ENCODE measurements at places on chromosomes 4 and X.
A peak's percentile ranks its signal among the peaks of the same experiment; 100 is the strongest.

GRCh38 chr4:161894493-161895167 is 269.2 kb downstream of the FSTL5 start:
- no peak for DNase-seq

DNA sequence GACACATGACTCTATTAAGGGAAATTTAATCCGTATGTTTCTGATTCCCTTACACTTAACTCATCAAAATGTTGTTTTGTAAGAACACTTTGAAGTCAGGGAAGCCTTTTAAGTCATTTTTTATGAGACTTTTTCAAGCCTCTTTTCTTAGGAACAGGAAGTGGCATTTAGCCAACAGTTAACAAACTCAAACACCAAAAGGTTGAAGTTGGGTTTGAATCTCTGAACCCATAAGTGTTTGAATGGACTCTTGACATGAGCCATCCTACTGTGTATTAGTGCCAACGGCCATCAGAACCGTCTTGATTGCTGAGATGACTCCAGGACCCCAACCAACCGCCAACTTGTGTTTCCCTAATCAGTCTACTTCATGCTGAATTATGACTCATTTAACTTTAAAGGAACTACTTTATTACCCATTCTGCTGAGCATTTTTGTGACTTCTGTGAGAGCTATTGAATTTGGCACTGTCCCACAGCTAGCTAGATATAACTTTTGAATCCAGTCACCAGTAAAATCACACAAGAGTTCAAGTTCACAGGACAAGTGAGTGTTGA is 209.1 kb upstream of the FAT1 start:
- peak; percentile 35 for DNase-seq

DNA sequence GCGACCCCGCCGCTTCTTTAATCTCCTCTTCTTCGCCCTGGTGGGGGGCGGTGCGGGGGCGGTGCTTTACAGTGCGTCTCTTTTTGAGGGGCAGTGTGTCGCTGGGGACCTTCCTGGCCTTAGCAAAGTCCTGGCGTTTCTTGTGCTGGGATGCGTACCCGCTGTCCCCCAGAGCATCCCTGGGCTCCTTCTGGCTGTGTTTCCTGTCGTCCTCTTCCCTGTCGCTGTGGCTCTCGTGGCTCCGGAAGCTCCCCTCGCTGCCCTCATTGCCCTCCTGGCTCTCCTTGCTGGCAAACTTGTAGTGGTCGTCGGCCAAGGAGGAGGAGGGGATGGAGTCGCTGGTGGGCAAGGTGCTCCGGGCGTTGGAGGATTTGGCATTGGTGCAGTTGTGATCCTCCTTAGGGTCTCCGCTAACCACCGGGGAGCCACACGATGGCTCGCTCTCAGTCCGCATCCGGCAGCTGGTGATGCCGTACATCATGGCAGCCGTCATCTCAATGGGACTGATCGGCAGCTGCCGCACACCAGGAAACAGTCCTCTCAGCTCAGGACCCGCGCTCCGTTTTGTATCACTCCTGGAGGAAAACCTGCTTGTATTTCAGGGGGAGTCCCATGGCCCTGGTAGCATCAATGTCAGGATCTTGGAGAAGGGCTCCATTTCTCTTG is 30.4 kb upstream of the TMSB15A start:
- DNase-seq, result no peak

DNA sequence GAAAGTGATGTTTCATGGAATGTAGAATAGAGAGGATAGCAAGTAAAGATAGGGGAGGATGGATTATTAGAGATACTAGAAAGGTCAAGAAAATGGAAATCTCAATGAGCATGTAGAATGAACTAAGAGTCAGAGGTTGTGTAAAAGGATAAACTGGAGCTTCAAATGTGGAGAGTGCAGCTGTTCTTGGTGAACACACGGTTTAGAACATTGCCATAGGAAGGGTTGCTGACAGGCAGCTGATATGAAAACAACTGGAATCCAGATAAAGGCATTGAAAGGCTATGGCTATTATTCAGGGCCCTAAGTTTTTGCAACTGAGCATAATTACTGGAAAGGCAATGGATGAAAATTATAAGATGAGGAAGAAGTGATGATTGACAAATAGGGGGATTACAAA is 239.6 kb upstream of the VEGFC start:
- no peak for DNase-seq

DNA sequence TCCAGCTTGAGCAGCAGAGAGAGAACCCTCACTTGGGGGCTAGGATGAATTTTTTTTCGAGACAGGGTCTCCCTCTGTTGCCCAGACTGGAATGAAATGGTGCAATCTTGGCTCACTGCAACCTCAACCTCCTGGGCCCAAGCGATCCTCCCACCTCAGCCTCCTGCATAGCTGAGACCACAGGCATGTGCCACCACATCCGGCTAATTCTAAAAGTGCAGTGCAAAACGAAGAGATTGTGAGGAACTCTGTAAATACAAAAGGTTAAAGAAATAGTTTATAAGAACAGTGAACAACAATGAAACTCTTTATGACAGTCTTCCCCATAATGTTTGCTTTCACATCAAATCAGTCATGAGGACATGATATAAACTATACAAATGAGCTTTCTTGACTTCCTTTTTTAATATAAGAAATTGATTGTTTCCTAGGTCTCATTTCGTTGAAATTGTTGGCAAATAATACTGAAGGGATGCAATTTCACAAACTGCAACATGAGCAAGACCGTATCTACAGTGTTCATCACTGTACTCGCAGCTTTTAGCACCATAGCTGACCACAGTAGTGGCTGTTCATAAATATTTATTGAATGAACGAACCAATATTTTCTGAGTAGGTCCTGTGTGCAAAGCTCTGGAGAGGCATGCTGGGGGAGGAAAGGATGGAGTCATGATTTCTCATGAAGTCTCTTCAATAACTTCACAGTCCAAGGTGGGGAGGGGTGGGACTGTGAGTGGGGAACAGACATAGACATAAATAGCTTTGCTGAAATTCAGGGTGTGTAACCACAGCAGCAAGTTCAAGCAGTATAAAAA is 116.1 kb downstream of the SHROOM3 start:
- DNase-seq, result no peak

- no peak for DNase-seq
Observed at GRCh38 chrX:153957224-153957623, 12.8 kb upstream of the RENBP start.
